ENCODE measurements at places on chromosomes 1 and 21.

DNA sequence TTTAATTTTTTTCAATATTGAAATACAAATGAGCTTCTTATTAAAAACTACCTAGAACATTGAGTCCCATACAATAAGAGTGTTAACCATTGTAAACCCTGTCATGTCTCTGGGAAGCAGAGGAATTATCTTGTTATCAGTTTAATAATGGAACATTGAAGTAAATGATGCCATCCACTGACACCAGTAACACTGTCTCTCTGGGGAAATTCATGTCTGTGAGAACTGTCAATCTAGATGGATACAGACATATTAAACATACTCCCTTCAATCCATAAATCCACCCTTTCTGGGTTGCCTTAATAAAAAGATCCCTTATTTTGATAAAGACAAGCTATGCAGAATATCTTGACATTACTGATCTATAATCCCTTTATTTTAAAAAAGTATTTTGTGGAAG lies 503.2 kb downstream of the DPYD start:
- no peak for DNase-seq

DNA sequence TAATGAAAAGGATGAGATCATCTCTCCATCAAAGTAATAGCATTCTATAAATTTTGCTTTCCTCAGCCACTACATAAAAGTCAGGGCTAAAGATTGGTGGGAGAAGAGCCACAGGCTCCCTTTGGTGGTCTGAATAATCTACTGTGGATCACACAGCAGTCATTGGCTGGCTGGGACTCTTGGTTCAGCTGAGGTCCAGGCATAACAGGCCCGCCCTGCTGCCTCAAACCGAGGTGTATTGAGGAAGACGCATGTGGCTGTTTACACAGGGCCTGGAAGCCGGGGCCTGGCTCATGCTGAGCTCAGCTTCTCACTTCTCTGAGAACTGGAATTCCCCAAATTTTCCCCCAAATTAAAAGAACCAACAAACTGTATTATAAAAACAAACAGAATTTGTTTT lies 139.2 kb downstream of the PTPRC start:
- peak; percentile 65 for DNase-seq

DNA sequence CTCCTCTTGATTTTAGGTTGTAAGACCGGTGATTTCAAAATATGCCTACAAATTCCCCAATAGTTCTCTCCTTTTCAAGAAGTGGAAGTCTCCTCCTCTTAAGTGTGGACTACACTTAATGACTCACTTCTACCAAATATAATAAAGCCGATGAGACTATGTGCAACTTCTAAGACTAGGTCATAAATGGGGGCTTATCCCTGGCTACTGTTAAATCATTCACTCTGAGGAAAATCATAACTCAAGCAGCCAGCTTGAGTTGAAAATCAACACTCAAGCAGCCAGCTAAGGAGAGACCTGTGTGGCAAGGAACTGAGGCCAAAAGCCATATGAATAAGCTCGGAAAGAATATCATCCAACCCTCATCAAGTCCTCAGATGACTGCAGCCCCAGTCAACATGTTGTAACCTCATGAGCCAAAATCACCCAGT lies 49.6 kb upstream of the PSMG1 start:
- no peak for DNase-seq

- no peak for DNase-seq
These were observed 9.5 kb downstream of the DENND2D start for GRCh38 chr1:111190931-111191451.

DNA sequence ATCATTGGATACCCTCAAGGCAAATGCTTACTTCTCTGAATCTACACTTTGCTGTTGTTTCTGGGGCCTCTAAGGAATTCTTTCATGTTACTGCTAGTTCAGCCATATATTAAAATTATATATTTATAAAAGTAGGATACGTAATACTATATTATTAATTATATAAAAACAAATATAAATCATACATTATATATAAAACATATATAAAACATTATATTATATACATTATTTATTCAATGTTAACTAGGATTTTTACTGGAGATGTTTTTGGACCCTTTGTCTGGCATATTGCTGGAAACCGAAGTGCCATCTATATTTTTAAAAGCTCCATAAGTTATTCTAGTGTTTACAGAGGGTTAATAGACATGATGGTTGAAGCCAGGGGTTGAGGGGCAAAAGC lies 12.2 kb downstream of the ALG6 start:
- DNase-seq, result no peak

- DNase-seq, result peak; percentile 77
These were observed 3.4 kb downstream of the IGSF21 start for GRCh38 chr1:18110968-18111367.

DNA sequence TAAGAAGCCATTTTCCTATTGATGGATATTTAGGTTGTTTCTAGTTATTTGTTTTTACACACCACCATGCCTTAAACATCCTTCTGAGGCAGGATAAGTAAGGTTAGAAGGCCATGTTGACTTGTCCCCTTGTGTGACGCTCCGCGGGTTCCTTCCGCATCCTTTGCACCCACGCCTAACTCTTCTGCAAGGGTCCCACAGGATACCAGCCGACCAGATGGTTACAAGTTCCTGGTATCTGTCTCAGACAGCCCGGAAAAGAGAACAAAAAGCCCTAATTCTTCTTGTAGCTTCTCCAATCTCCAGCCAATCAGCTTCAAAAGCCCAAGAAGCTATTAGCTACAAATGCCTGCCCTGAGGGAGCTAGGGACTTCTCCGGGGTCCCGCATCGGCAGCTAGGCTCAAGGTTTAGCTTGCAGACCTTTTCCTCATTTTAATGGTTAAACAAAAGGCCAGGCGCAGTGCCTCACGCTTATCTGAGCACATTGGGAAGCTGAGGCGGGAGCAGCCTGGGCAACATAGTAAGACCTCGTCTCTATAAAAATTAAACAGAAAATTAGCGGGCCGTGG lies 4.9 kb upstream of the OTUD3 start:
- no peak for DNase-seq

- no peak for DNase-seq
These were observed 28.1 kb downstream of the MDM4 start for GRCh38 chr1:204544321-204544720.

- no peak for DNase-seq
These were observed 676.6 kb downstream of the MATN1 start for GRCh38 chr1:30046751-30047150.

DNA sequence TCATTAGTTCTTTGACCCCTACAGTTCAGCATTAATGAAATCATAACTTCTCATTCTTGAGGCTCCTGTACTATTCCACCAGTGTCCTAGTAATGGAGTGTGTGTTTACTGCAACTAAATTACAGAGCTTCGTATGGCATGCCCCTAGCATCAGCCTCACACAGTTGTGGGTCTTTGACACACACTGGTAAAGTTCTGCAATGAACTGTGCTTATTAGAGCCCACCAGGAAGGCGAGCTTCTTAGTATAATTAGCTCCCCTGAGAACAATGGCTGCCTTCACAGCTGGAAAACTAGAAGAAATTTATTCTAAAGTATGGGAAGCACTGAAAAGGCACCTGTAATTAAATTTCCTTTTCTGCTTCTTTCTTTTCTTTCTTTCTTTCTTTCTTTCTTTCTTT lies 251.1 kb upstream of the RGS18 start:
- no peak for DNase-seq

- DNase-seq, result no peak
These were observed 5.4 kb upstream of the NTMT2 start for GRCh38 chr1:170140371-170140770.

DNA sequence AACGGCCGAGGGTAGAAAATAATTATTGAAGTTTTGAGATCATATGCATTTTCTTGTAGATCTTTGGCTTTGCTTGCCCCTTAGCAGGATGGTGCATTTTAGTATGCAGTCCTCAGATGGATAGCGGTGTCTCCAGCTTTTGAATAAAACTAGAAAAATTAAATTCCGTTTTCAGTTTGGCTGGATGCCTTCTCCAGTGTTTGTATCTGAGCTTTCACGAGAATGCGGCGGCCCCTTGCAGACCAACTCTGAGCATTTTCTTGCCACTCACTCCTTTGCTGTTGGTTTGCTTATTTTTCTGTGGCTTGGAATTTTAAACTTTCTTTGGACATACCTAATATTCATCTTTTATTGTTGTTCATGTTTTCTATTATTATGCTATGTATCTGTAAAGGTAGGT lies 192.6 kb downstream of the NFIA start:
- no peak for DNase-seq

DNA sequence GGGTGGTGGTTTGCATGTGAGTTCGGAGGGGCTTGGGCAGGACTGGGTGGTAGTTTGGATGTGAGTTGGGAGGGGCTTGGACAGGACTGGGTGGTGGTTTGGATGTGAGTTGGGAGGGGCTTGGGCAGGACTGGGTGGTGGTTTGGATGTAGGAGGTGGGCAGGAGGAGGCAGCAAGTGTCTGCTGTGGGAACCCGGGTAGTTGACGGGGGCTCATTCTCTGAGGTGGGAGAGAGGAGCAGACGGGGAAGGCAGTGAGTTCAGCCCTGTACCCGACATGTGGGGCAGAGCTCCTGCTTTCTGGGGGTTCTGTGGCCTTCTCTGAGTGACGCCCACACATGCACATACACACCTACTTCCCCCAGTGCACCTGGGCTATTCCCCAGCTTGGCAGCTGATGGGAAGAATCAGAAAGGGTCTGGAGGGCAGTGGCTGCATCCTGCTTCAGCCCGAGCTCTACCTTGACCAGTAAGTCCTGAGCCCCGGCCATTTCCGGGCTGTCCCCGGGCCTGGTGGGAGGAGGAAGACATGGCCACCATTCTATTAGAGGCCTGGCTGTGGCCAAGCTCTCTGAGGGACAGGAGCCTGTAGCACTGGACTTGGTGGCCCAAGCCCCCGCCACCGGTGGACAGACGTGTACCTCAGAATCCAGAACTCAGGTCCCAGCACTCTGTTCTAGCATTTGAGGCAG lies 58.1 kb downstream of the EDN2 start:
- DNase-seq, result peak; percentile 40

DNA sequence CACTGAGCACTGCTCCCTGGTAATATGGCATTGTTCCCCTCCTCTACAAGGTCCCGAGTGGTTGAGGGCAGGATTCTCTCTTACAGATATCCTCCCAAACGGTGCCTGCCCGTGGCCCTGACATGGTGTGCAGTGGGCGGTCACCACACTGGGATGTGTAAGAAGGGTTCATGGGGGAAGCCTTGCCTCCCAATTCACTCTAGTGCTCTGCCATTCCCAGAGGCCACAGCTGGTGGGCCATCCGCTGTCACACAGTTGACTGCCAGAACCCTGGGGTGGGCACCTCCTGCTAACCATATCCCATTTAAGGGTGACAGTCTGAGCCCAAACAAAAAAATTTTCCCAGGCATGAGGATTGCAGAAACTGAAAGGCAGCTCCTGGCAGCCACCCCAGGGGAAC lies 9.1 kb downstream of the GJA5 start:
- DNase-seq, result no peak

DNA sequence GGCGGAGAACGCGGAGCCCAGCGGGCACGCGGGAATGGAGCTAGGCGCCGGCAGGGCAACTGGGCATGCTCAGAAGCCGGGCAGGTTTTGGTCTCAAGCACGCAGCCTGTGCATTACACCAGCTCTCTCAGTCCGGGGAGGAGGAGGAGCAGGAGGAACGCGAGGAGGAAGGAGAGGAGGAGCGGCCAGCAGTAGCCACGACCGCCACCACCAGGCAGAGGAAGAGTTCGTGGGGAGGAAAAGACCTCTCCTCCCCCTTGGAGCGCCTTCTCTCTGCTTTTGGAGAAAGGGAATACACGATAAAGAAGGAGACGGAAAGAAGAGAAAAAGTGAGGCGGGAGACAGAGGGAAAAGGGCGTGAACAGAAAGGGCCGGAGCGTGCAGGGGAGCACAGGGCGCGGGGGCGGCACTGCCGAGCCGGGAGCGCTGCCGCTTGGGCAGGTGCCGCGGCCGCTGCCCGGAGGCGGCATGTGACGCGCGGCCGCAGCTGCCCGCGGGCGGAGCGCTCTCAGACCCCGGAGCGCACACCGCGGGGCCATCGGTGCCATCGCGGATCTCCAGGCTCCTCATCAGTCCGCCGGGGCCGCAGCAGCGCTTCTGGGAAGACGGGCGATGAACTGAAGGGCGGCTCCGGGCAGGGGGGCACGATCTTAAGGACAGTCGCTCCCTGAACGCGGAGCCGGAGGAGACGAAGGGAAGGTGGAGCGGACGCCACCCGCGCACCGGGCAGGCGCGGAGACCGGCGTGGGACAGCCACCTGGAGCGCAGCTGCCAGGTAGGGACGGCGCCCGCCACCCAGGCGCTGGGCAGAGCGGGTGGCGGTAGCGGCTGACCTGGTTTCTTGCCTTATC lies at the start of gene CHRM3:
TSS of gene CHRM3 (plus strand) at position 116 of the 851 bp plus-strand sequence. CDS start 520,884 bp downstream, outside the sequence.
- DNase-seq, result peak; percentile 77

- no peak for DNase-seq
These were observed 13.0 kb downstream of the FMN2 start for GRCh38 chr1:240104672-240105071.

GRCh38 chr1:84785271-84786036 lies 95.2 kb upstream of the SSX2IP start:
- DNase-seq, result no peak

DNA sequence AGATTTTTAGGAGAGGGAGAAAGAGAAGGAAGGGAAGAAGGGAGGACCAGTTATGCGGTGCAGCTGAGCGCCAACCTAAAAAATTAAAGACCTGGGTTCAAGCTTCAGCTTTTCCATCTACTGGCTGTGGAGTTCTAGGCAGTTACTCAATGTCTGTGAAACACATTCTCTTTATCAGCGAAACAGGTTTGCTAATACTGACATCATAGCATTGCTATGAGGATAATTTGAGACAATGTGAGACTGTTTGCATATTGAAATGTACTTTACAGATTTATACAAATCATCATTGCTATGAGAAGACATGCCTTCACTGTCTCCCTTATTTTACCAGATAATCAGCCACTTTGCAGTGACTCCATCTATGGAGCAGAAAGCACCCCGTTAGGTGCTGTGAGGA lies 222.9 kb upstream of the SGIP1 start:
- DNase-seq, result no peak

GRCh38 chr1:234322979-234323378 lies 50.3 kb upstream of the COA6 start:
- DNase-seq, result peak; percentile 55

DNA sequence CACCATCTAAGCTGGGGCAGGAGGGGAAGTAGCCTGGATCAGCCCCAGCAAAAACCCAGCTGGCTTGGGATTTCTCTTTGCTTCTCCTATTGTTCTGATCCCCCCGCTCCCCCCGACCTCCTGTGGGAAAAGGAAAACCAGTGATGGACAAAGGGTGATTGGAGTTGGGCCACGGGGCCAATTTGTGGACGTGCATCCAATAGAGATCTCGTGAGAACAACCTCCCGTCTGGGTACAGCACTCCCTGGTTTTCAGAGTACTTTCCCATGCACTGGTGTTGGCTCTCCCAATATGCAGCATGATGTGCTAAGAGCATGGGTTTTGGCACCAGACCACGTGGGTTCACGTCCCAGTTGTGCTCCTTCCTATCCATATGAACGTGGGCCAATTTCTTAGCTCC lies 9.0 kb downstream of the BLACAT1 start:
- DNase-seq, result no peak

Data from aorta (tissue), 5 donors.